ENCODE measurements at places on chromosomes 2 and 18. TPM values are rescaled to one million over a fixed set of nuclear protein-coding genes. Genes with fewer than 3 reads are reported as not detected.

Gene PTPRN
- 1.4 TPM for polyA plus RNA-seq

Gene TGFA
- polyA plus RNA-seq: 0.44 TPM

Gene ATP6V1C2
- polyA plus RNA-seq: 1.1 TPM

Gene AQP12A
- polyA plus RNA-seq: 0.50 TPM

Gene DNAJC5G
- 7.5 TPM for polyA plus RNA-seq

Gene ERFE
- polyA plus RNA-seq: 2.0 TPM

Gene ASXL3
- 8.3 TPM for polyA plus RNA-seq

Gene EMILIN1
- 12.2 TPM for polyA plus RNA-seq

Gene WDR75
- polyA plus RNA-seq: 22.3 TPM

Gene MC4R
- 1.1 TPM for polyA plus RNA-seq

Gene LOXL3
- polyA plus RNA-seq: 13.4 TPM

Gene LYG1
- polyA plus RNA-seq: 1.8 TPM

DNA sequence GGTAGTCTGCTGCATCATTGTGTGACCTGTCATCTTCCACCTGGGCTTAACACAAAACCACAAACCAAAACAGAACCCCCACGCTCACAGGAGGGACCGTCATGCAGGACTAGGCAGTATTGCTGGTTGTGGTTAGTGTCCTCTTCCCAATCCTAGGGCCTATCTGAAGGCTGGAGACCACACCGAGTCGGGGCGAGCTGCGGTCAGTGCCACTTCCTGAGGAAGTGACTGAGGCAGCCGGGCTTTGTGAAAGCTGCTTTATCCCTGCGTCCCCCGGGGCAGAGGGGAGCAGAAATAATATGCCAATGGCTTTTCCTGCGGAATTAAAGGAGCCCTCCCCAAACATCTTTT is 22.9 kb downstream of the ZNF532 start:
- H3K4me3 ChIP-seq: no peak overlapping the region
- peak; percentile 78 for DNase-seq
- peaks cover 11% of the 10 kb centered on the region for H3K4me1 ChIP-seq
- peak overlapping the region; percentile 73 for H3K27ac ChIP-seq
- H3K36me3 ChIP-seq: peaks cover 8% of the 10 kb centered on the region

DNA sequence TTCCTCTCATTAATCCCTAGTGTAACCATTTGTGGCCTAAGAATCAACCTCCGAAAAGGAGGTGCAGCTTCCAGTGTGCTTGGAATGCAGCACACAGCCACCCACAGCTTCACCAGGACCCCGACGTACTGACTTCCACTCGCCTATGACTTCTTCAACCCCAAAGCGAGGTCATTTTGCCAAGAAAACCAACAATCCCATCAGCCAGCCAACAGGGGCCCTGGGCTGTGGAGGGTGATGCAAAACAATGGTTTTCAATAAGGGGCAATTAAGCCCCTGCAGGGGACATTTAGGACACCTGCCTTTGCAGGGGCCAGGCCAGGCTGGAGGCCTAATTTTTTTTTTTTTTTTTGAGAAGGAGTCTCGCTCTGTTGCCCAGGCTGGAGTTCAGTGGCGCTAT is 158.1 kb upstream of the SKOR2 start:
- no peak overlapping the region for H3K27ac ChIP-seq
- H3K27me3 ChIP-seq: peaks cover 10% of the 10 kb centered on the region
- H3K4me3 ChIP-seq: no peak overlapping the region
- no peaks in the 10 kb centered on the region for H3K4me1 ChIP-seq

DNA sequence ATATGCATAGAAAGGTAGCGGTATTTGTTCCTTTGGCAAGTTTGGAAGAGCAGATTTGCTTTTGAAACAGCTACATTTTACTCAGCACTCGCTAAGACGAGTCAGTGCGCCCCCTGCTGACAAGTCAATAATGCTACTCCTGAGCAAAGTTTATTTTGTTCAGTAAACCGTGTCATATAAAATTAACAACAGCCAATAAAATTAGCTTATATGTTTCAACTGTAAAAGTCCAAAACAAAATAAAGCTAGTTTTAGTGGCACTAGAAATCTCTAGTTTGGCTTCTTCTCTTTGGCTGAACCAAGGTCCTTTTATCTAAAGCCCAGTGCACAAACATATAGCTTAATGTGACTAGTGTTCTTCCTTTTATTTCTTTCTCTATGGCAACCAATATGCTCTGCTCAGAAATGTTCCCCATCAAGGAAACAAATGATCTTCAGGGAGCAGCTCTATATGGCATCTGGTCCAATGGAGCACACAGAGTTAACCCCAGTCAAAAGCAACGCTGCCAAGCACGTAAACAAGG is 4.2 kb upstream of the POU3F3 start:
- DNase-seq: peak; percentile 77
- H3K4me1 ChIP-seq: no peaks in the 10 kb centered on the region
- no peaks in the 10 kb centered on the region for H3K36me3 ChIP-seq
- H3K4me3 ChIP-seq: no peak overlapping the region
- H3K27me3 ChIP-seq: peaks cover 100% of the 10 kb centered on the region

DNA sequence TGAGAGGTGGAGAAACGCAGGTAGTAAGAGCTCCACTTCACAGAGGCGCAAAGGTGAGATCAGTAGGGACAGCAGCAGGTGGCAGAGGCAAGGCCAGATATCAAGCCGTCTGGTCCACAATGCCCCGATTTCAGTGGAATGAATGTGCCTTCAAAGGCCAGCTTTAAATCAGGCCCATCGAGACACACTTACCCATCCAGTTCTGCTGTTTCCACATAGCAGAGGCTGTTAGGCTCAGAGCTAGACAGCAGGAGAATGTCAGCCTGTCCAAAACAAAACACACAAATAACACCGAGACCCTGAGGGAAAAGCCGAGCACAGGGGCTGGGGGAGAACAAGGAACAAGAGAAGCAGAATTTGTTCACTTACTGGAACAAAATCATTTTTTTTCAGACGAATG is 75.8 kb upstream of the NARS1 start:
- peak overlapping the region; percentile 66 for H3K27ac ChIP-seq
- no peak overlapping the region for H3K4me3 ChIP-seq
- no peaks in the 10 kb centered on the region for H3K36me3 ChIP-seq
- peaks cover 17% of the 10 kb centered on the region for H3K4me1 ChIP-seq
- no peaks in the 10 kb centered on the region for H3K27me3 ChIP-seq

DNA sequence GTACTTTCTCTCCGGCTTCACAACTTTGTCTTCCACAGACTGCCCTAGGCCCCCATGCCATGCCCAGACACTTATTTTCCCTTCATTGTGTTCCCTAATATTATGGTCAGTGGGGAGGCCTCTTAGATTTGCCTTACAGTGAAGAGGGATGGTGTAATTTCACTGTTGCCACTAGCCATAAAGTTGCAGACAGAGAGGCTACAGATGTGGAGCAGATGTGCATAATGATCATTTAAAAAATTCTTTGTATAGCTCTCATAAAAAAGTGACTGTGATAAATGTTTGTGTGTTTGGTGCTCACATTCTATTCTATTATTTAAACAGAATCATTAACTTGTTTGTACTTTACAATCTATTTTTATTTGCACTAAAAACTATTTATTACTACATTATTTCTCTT is 67.5 kb upstream of the FN1 start:
- H3K4me3 ChIP-seq: no peak overlapping the region
- H3K27me3 ChIP-seq: no peaks in the 10 kb centered on the region
- no peak for DNase-seq
- H3K4me1 ChIP-seq: no peaks in the 10 kb centered on the region
- H3K27ac ChIP-seq: no peak overlapping the region

GRCh38 chr2:218125626-218126080 is at the start of gene CXCR2:
Gene CXCR2, plus strand, starts transcription at chr2:218126028. Its CDS starts 8,774 bp downstream, at chr2:218134802.
- peaks cover 4% of the 10 kb centered on the region for H3K4me1 ChIP-seq
- H3K4me3 ChIP-seq: no peak within 1 kb of the TSS
- no peaks in the 10 kb centered on the region for H3K36me3 ChIP-seq
- DNase-seq: no peak

GRCh38 chr2:79511320-79511951 is 1.4 kb upstream of the CTNNA2 start:
- H3K4me1 ChIP-seq: peaks cover 3% of the 10 kb centered on the region
- no peak overlapping the region for H3K4me3 ChIP-seq
- no peaks in the 10 kb centered on the region for H3K36me3 ChIP-seq
- peaks cover 12% of the 10 kb centered on the region for H3K27me3 ChIP-seq
- DNase-seq: peak; percentile 43

GRCh38 chr2:176390276-176391147 is 121.3 kb downstream of the MTX2 start:
- DNase-seq: no peak
- H3K4me1 ChIP-seq: peaks cover 13% of the 10 kb centered on the region
- no peaks in the 10 kb centered on the region for H3K27me3 ChIP-seq

DNA sequence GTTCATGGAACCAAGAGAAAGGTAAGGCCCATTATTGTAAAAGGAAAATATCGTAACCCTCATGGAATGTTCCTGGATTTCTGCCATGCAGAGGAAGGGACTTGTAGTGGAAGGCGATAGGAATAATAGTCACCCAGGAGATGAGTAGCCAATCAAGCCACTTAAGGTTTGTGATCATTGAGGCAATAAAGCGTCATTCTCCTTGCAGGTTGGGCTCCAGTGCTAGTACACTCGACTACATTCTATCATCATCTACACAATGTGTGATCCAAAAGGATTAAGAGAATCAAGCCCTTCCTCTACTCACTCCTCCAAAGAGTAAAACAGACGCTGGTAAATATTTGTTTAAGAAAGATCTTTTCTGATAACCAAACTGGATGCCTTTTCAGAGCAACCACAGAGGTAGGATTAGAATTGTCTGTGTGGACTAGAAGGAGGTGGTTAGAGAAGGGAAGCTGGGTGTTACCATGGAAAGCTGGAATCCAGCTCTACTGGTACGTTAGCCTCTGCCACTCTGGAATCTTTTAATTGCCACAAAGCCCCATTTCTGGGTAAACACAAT is 245.7 kb downstream of the IKZF2 start:
- H3K27me3 ChIP-seq: no peaks in the 10 kb centered on the region
- H3K4me1 ChIP-seq: no peaks in the 10 kb centered on the region
- DNase-seq: no peak
- H3K4me3 ChIP-seq: no peak overlapping the region
- no peaks in the 10 kb centered on the region for H3K36me3 ChIP-seq

DNA sequence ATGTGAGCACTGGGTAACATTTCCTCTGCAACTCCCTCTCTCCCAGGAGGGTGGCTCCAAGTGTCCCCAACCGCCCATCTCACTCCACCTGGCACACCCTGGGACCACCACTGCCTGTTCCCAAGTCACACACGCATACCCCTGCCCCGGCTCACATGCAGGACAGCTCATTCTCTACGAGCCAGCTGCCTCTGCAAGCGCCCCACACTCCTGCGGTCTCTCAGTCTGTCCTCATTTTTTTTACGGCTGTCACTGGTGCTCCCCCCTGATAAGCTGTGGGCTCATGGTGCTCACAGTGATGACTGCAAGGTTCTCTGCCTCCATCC is 30.8 kb downstream of the AFG3L2 start:
- H3K27ac ChIP-seq: peak overlapping the region; percentile 39
- H3K36me3 ChIP-seq: peaks cover 84% of the 10 kb centered on the region
- H3K4me1 ChIP-seq: no peaks in the 10 kb centered on the region
- no peaks in the 10 kb centered on the region for H3K27me3 ChIP-seq

GRCh38 chr2:207975921-207976320 is 49.4 kb downstream of the PLEKHM3 start:
- H3K36me3 ChIP-seq: no peaks in the 10 kb centered on the region
- H3K27ac ChIP-seq: no peak overlapping the region
- DNase-seq: no peak
- H3K4me3 ChIP-seq: no peak overlapping the region
- H3K4me1 ChIP-seq: peaks cover 2% of the 10 kb centered on the region

DNA sequence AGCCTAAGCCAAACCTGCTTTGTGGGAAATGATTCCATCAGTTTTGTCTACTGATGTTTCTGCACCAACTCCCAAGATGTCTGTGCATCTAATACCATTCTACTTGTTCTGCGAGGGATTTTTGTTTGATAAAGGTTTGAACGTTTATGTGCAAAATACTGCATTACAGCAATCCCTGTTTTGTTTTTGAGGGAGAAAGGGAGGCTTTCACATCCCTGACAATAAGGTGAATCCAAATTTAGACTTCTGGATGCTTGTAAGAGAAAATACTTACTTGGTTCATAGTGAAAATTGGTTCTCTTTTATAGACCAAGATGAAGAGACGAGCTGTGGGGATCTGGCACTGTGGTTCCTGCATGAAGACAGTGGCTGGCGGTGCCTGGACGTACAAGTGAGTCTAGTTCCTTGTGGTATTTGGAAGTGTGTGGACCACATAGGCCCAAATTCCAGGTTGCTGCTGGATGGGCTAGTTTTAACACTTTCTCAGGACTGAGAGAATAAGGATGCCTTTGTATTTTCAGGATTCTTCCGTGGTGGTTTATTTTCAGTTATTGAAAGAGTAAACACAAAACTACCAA is 1.1 kb downstream of the RPL37A start:
- peak overlapping the region; percentile 99 for H3K4me3 ChIP-seq
- H3K4me1 ChIP-seq: peaks cover 21% of the 10 kb centered on the region
- H3K36me3 ChIP-seq: peaks cover 34% of the 10 kb centered on the region

- H3K4me1 ChIP-seq: no peaks in the 10 kb centered on the region
- H3K4me3 ChIP-seq: no peak overlapping the region
- H3K27ac ChIP-seq: no peak overlapping the region
Measured at GRCh38 chr2:200619279-200619678, 33.5 kb downstream of the AOX1 start.
